Psoas muscle (tissue), 8 donors: ENCODE measurements at places on chromosomes 2 and 18. TPM values are rescaled to one million over a fixed set of nuclear protein-coding genes. Genes with fewer than 3 reads are reported as not detected.

Gene TLX2
- not detected for polyA plus RNA-seq

Gene EN1
- polyA plus RNA-seq = 0.70 TPM

Gene AKAIN1
- polyA plus RNA-seq = not detected

Gene CNRIP1
- polyA plus RNA-seq = 4.7 TPM

Gene MBD1
- 52.6 TPM for polyA plus RNA-seq

Gene DSC2
- polyA plus RNA-seq = 0.18 TPM

Gene DOK6
- 0.17 TPM for polyA plus RNA-seq

Gene NTSR2
- 0.82 TPM for polyA plus RNA-seq

Gene MAT2A
- 55.9 TPM for polyA plus RNA-seq

Gene CDKL4
- polyA plus RNA-seq = not detected

Gene MOGAT1
- polyA plus RNA-seq = not detected

Gene TEX44
- not detected for polyA plus RNA-seq

Gene PAX3
- polyA plus RNA-seq = 0.26 TPM

Gene ADD2
- 0.79 TPM for polyA plus RNA-seq

Gene NETO1
- polyA plus RNA-seq = not detected

Gene BUB1
- 0.22 TPM for polyA plus RNA-seq

Gene METTL5
- 61.8 TPM for polyA plus RNA-seq

Gene ELOA2
- not detected for polyA plus RNA-seq

Gene PFN4
- polyA plus RNA-seq = 0.35 TPM

Gene LHCGR
- polyA plus RNA-seq = 0.03 TPM

Gene VPS4B
- 8.4 TPM for polyA plus RNA-seq
